ENCODE measurements at places on chromosomes 7 and 10. TPM values are rescaled to one million over a fixed set of nuclear protein-coding genes. Genes with fewer than 3 reads are reported as not detected.

Gene HTR5A
- total RNA-seq = not detected

Gene HHEX
- total RNA-seq = not detected

Gene TMEM196
- total RNA-seq = not detected

Gene SPACDR
- 9.9 TPM for total RNA-seq

Gene LRRD1
- total RNA-seq = not detected

Gene TLL2
- 0.16 TPM for total RNA-seq

- no peak for DNase-seq
Measured at GRCh38 chr7:104967088-104967487, 46.9 kb upstream of the KMT2E start.

- no peak for DNase-seq
Measured at GRCh38 chr10:120186506-120186905, 270.5 kb upstream of the PLPP4 start.

DNA sequence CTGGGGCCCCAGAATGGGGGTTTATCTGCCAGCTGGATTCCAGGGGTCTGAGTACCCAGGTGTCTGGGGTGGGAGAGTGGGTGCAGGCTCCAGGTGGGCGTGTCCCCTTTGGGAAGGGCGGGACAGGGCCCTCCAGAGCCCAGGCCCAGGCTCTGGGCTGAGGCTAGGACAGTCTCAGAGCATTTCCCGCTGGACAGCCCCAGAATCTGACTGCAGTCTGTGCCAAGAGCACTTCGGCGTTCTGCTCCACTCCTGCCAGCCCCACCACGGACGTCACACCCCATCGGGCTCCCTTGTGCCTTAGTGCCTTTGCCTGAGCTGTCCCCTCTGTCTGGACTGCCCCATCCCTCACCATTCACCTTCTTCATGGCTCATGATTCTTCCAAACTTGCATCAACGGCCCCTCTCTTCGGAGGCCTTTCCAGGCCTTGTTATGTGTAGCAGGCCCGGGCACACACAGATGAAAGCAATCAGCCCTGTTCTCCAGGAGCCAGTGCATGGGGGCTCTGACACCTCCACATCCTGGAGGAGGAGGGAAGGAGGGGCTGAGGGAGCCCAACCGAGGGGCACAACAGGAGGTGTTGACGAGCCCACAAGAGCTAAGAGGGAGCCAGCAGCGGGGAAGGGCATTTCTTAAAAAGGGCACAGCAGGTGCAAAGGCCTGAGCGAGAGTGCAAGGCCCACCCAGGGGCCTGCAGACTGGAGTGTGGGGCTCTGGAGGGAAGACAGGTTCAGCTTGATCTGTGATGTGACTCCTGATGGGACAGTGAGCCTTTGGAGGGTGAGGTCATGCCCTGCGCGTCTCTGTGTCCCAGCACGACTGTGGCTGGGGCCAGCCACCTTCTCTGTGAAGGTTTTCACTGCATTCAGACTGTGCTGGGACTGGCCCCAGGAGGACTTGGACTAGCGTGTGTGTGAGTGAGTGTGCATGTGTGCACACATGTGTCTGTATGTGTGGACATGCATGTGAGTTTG is 41.7 kb downstream of the GTF2IRD1 start:
- DNase-seq = no peak

DNA sequence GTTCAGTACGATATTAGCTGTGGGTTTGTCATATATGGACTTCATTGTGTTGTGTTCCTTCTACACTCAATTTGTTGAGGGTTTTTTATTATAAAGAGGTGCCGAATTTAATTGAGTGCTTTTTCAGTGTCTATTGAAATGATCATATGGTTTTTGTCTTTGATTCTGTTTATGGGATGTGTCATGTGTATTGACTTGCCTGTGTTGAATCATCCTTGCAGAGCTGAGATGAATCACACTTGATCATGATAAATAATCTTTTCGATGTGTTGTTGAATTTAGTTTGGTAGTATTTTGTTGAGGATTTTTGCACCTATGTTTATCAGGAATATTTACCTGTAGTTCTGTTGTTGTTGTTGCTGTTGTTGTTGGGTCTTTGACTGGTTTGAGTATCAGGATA is 39.8 kb downstream of the ATOH7 start:
- DNase-seq = no peak

DNA sequence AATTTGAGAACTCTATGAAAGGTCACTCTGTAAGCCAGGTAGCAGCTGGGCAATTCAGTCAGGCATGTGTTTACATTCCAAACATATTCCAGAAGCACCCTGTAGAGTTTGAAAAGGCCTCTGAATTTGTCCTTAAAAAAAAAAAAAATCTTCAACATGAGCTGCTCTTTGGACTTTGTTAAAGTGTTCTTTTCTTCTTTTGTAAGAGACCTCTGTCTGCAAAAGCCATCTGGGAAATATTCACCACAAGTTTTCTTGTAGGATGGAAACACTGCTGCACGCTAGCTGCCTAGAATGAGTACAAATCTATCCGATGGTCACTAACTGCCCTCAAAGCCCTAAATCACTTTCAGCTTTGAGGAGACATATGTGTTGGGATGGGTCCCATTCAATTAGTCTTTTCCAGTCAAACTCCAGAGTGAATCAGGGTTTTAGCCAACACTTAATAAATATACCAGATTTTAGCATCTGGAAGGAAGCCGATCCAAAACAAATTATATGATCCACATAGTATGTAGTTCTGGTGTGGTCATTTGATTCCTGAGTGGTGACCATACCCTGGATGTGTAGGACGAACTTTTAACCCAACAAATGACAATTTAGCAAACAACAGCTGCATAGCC is 85.9 kb downstream of the CD36 start:
- DNase-seq = no peak

GRCh38 chr10:132706701-132707100 is 79.2 kb downstream of the NKX6-2 start:
- no peak for DNase-seq

GRCh38 chr7:30697719-30698460 is 15.6 kb upstream of the CRHR2 start:
- no peak for DNase-seq

- DNase-seq = no peak
Measured at GRCh38 chr10:20888620-20889330, 8.3 kb downstream of the NEBL start.

DNA sequence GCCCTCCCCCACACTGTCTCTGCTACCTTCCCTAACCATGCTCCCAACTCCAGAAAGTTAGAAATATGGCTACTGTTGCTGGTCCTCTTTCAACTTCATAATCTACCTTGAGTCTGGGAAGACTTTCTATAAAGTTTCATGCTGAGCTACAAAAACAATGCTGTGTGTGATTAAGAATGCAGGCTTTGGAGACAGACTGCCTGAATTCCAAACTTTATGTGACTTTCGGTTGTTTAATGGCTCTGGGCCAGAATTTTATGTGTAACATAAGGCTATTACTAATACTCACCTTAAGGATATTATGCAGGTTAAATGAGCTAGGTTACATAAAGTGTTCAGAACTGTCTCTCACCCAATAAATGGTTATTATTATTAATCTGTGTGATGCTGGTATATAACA is 19.1 kb downstream of the BET1 start:
- no peak for DNase-seq

DNA sequence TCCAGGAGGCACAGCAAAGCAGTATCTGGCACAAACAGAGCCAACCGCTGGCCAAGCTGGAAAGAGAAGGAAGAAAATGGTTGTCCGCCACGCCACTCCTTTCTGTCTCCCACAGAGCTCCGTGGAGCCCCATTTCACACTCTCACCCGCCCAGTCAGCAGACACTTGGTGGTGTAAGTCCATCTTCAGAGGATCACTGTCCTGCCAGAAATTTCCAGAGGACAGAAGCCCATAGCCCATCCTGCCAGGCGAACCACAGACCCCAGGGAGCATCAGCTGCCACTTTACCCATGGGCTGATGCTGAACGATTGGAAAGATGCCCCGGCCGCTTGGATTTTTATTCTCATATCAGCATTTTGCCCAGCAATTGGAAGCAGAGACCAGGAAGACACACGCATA is 144.7 kb upstream of the LYZL2 start:
- no peak for DNase-seq

GRCh38 chr10:103188853-103189252 is 4.2 kb downstream of the NT5C2 start:
- no peak for DNase-seq

DNA sequence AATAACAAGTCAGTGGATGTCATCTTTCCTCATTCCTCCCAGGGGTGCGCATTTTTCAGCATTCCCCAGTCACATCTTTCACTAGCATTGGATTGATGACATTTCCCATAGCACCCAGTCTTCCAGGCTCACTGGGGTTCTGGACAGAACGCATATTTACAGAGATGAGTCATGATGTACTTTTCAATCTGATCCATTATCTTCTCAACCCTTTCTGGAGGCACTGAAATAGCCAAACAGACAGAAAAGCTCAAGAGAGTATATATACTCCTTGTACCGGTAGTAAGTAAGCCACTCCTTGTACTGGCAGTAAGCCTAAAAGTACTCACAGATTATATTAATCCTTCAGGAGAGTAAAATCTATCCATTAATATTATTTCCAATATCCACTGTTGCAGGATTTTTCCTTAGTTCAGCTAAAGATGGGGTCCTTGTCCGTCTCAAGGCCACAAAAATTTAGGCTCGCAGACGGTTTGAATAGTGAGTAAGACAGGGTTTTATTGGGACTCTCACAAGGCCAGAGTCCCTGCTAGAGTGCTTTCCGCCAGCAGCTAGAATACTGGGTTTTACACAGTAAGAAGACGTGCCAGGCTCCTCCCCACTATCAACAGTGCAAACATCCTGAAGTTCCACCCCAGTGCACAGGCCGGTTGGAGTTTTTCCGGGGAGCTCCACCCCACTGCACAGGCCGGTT is 60.8 kb downstream of the MDH2 start:
- DNase-seq = no peak

DNA sequence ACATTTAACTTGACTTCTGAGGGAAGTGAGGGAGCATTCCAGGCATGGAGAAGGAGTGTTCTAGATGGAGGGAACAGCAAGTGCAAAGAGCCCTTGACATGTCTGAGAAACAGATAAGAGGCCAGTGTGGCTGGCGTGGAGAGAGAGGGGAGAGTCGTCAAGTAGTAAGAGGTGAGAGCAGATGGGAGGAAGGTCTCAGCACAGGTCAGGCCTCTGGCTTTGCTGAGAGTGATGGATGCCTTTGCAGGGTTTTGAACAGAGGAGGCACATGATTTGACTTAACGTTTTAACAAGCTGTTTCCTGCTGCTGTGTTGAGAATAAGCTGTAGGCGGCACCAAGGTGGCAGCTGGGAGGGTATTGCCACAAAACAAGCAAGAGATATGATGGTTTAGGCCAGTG is 97.2 kb downstream of the KAT6B start:
- no peak for DNase-seq

GRCh38 chr10:21273400-21273968 is 252.0 kb downstream of the SKIDA1 start:
- DNase-seq = no peak

- DNase-seq = no peak
Measured at GRCh38 chr10:5089865-5090264, 4.3 kb upstream of the AKR1C3 start.

DNA sequence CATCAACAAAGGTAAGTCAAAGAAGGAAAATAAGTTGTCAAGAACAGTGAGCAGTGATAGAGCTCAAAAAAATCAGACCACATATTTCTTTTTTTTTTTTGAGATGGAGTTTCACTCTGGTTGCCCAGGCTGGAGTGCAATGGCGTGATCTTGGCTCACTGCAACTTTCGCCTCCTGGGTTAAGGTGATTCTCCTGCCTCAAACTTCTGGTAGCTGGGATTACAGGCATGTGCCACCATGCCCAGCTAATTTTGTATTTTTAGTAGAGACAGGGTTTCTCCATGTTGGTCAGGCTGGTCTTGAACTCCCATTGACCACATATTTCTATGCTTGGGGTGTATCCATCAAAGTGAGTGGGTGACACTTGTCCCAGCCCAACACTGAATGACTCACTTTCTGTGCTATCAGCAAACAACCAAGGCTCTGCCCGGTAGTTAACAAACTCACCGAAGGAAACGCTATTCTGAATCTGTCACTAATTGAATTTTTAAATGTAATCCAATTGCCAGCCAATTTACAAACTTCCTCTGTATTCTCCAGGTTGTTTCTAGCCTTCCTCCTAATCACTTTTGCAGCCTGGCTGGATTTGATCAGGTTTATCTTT is 19.6 kb upstream of the SMNDC1 start:
- no peak for DNase-seq
